Epithelial cell of esophagus (primary cell): ENCODE measurements at places on chromosomes 3 and 15.

- DNase-seq, result peak; percentile 8
These were observed 30.8 kb upstream of the MINAR1 start for GRCh38 chr15:79401301-79401700.

DNA sequence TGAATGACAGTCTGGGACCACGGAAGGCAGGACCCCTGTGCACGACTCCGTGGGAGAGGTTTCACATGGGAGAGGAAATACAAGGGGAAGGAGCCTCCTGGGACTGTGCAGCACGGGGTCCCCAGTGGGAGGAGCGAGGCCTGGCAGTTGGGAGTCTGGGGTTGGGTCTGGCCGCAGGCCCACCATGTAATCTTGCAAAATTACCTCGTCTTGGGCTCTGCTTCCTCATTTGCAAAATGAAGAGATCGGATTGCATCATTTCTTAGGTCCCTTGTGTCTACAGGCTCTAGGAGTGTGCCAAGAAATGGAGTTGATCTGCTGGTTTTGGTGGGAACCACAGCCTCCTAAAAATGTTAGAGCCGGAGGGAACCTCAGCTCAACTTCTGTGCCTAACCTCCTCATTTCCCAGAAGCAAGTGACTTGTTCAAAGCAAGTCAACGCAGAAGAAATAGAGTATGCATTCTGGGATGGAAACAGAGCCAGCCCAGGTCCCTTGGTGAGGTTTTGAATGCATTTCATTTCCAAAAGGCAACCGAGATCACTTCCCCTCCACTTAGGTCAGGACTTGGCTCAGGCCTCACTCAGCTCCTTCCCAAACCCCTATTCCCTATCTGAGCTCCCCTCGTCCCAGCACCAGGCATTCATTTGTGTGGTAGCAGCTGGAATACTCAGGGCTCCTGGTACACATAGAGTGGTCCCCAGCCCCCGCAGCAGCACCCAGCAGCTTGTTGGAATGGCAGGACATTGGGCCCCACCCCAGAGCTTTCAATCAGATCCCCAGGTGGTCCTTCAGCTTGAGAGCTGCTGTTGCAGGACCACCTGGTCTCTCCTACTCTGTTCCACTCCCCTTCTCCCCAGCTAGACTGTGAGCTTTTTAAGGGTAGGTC is 267.7 kb downstream of the XXYLT1 start:
- DNase-seq, result peak; percentile 58

DNA sequence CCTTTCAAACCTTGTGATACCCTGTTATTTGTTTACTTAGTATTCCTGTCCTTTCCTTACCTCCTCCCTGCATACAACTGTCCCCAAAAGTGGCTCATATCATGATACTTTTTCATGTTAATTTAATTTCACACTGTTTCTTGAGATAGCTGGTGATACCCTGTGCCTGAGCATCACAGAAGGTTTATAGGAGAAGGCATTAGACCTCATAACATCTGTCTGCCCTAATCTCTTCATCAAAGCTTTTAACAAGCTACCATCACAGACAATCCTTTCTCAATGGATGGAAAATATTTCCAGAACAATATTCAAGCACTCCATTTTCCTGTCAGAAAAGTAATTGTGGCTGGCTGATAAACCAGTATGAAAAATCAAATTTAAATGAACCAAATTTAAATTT is 81.6 kb downstream of the SSR3 start:
- DNase-seq, result no peak

- peak; percentile 80 for DNase-seq
These were observed 10.3 kb upstream of the MTMR10 start for GRCh38 chr15:31001702-31002101.

DNA sequence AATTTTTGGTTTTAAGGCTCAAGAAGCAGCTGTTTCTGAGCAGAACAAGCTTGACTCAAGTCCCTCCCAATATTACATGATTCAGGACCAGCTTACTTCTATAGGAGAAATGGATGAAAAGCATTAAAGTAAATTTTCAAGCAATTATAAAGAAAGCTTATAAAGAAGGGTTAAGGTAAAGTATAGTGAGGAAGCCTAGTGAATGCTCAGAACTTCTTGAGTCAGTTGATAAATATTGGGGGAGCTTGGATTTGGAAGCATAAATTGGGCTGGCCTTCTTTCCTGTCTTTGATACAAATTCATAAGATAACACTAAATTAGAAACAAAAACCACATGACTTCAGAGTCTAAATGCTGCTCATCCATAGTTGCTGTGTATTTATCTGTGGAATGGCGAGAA is 156.0 kb downstream of the CHL1 start:
- no peak for DNase-seq

- DNase-seq, result no peak
These were observed 294.2 kb upstream of the COL8A1 start for GRCh38 chr3:99344216-99344615.

- DNase-seq, result no peak
These were observed 608.3 kb downstream of the ROBO2 start for GRCh38 chr3:77648214-77648613.

DNA sequence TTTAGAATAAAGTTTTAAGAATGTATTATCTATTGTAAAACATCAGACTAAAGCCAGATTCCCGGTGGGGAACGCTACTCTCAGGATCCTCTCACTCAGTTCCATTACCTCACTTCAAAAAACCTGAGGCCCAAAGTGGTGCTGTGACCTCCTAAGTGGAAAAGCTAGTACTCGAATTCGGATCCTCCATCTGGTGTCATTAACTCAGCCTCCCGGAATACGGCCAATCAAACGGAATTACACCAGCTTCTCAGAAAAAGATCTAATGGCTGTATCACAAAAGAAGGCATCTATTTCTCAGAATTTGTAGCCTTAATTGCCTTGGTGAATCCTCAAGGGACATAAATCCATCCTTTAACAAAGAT is 627 bp downstream of the ACAD11 start:
- peak; percentile 30 for DNase-seq
